ENCODE measurements at places on chromosomes 7 and 10.
A peak's percentile ranks its signal among the peaks of the same experiment; 100 is the strongest.

DNA sequence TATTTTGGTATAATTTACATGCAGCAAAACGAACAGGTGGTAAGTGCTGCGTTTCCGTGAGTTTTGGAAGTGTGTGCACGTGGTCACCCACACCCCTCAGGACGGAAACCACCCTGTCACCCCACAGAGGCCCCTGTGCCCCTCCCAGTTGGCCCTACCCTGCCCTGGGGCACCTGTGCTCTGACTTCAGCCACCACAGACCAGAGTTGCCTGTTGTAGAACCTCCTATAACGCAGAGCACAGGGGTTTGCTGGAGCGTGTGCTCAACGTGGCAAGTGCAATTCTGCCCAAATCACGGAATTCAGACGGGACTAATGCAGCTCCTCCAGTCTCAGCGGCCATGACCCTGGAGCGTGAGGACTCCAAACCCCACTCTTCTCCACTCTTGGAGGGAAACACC lies 9.6 kb upstream of the CFAP46 start:
- no peak for DNase-seq

GRCh38 chr7:139576179-139576973 lies 52.9 kb downstream of the CLEC2L start:
- DNase-seq: no peak

GRCh38 chr10:12396567-12396966 lies 47.2 kb downstream of the CAMK1D start:
- no peak for DNase-seq

DNA sequence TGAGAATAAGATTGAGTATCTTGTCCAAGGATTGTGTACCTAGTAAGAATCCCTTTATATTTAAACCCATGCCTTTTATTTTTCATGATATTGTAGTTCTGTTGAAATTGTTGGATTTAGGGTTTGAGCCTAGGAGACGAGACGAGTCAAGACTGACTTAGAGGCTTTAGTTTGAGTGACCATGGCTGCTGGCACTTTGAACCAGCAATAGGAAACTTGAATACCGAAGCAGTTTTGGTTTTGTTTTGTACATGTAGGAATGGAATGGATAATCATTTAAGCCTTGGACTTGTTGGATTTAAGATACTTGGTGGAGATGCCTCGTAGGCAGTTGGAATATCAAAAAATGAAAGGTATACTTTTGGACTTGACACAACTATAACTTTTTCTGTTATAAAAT lies 229.0 kb downstream of the BICC1 start:
- no peak for DNase-seq

- DNase-seq: no peak
These were observed 4.7 kb downstream of the GDF2 start for GRCh38 chr10:47326927-47327330.

GRCh38 chr7:155161690-155162089 lies 91.6 kb downstream of the HTR5A start:
- DNase-seq: no peak

DNA sequence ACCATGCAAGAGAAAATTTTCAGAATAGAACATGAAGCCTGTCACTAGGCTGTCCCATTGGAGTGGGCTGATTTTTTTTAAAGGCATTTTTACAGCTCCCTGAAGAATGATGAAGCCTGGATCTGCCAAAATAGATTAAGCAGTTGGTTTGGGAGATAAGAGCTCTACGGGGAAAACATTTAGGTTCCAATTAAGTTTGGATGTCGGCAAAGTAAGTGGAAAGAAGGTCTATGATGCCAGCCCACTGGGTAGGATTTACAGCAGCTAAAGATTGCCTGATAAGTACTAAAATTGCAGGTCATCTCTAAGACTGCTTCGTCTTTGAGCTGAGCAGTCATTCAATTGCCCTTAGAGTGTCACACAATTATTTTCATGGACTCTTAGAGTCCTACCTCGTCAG lies 939.2 kb upstream of the CELF2 start:
- no peak for DNase-seq

GRCh38 chr10:121183707-121184106 lies 332.5 kb downstream of the WDR11 start:
- no peak for DNase-seq

DNA sequence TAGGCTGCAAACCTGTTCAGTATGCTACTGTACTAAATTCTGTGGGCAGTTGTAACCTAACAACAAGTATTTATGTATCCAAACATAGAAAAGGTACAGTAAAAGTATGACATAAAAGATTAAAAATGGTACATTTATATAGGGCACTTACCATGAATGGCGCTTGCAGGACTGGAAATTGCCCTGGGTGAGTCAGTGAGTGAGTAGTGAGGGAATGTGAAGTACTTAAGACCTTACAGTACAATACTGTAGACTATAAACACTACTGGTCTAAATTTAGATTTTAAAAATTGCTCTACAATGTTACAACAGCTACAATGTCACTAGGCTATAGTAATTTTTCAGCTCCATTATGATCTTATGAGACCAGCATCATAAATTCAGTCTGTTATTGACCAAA lies 146.0 kb upstream of the GNAI1 start:
- DNase-seq: no peak

GRCh38 chr10:25678220-25678619 lies 255.8 kb upstream of the MYO3A start:
- DNase-seq: no peak

GRCh38 chr10:131534836-131535235 lies 223.3 kb upstream of the TCERG1L start:
- no peak for DNase-seq

GRCh38 chr7:80018941-80019808 lies 115.5 kb upstream of the GNAI1 start:
- DNase-seq: peak; percentile 59

DNA sequence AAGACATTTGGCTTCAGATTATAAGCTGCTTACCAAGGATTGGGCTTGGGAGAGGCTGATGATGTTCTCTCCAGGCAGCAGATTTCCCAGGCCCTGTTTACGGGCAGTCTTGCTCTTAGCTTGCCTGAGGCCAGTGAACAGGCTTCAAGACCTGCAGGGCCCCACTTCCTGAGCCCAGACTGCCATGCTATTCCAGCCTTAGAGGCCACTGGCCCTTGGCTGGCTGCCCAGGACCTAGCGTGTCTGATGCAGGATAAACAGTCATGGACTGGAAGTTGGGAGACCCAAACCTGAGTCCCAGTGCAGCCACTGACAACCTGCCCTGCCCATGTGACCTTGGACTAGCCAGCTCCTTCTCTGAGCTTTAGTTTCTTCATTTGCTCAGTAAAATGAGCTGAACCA lies 2.9 kb downstream of the PRXL2A start:
- DNase-seq: no peak

DNA sequence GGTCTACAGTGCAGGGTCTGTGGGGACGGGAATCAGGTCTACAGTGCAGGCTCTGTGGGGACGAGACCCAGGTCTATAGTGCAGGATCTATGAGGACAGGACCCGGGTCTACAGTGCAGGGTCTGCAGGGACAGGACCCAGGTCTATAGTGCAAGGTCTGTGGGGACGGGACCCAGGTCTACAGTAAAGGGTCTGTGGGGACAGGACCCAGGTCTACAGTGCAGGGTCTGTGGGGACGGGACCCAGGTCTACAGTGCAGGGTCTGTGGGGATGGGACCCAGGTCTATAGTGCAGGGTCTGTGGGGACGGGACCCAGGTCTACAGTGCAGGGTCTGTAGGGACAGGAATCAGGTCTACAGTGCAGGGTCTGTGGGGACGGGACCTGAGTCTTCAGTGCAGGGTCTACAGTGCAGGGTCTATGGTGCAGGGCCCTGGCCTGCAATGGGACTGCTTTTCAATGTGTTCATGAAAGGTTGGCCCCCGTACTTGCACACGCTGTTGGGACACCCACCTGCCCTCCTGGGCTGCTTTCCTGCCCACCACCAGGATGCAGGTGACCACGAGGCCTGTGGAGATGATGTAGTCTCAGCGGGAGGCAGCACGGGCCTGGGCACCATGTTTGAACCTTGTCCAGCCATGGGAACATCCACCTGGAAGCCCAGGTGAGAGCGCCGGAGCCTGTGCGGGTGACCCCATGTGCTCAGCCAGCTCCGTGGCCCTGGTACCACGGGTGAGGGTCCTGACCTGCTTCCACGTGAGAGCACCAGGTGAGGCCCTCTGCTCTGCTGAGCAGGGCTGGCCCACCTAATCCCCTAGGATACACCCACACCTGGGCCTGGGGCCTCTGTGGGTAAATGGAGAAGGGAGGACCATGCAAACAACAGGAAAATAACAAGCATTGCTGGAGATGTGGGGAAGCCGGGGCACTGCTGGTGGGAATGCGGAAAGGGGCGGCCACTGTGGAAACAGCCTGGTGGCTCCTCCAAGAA lies 91.4 kb upstream of the DIP2C start:
- DNase-seq: peak; percentile 2

DNA sequence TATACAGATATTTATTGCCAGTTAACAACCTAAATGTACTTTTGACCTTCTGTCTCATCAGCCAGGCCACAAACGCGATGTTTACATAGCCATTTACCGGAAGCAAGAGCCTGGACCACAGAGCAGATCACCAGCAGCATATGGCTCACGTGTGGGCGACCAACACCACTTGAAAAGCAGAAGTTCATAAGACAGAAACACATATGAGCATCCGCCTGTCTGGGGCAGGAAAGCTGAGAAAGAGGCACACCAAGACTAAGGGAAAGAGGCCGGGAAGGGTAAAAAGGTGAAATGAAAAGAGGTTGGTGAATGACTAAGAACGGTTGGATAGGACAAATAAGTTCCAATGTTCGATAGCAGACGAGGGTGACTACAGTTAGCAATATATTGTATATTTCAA lies 1.3 kb downstream of the ABCB1 start:
- DNase-seq: no peak

GRCh38 chr7:92632791-92633190 lies 42.6 kb upstream of the FAM133B start:
- no peak for DNase-seq

DNA sequence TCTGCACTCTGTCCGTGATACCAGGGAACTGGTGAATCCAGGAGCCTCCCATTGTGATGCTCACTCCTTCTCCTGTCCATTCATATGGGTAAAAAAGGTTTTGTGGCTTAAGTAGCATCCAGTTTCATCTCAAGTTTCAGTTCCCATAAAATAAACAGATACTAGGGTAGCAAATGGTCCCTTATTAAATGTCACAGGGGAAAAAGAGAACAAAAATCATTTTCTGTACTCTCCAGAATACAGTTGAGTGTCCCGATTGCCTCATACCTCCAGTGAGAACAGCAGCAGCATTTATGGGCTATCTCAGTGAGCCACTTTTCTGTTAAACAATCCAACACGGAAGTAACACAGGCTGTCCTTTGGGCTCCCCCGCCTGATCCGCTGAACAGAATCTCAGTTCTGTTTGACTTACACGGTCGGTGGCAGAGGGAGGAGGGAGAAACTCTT lies 179.6 kb downstream of the CELF2 start:
- DNase-seq: no peak

- peak; percentile 36 for DNase-seq
These were observed 115.8 kb downstream of the TMEM130 start for GRCh38 chr7:98753989-98754479.

GRCh38 chr7:2873146-2873545 lies 29.0 kb upstream of the GNA12 start:
- DNase-seq: no peak

DNA sequence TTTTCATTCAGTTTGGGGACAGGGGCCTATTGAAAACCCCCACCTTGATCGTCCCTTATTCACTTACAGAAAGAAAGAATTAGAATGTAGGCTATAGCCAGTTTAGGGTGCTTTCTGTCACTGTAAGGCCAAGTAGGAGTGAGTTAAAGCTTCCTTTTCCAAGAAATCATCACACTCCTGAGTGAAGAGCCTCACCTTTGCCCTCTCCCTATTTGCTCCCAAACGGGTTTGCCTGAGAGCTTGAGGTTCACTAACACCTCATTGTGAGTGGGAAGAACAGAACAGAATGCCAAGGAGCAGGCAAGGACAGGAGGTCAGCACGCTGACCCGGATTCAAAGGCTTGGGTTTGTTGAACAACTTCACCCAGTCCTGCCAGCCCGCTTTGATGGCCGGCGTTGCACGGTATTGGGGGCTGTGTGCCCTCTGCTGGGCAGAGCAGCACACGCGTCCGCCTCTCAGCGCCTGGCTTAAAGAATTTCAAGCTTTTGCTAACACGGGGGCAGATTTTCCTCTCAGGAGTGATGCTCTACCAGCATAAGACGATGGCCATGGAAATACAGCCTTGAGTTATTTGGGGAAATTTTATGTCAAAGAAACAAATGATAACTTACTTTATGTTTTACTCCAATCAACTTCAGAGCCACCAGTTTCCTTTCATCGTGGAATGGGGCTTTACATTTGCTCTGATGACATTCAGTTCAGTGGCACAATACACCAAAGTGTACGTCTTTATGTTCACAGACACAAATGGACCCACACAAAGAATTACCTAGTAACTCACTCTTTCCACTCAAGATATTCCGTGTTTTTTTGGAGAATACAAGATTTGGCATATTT lies 470.0 kb downstream of the SUGCT start:
- peak; percentile 74 for DNase-seq

DNA sequence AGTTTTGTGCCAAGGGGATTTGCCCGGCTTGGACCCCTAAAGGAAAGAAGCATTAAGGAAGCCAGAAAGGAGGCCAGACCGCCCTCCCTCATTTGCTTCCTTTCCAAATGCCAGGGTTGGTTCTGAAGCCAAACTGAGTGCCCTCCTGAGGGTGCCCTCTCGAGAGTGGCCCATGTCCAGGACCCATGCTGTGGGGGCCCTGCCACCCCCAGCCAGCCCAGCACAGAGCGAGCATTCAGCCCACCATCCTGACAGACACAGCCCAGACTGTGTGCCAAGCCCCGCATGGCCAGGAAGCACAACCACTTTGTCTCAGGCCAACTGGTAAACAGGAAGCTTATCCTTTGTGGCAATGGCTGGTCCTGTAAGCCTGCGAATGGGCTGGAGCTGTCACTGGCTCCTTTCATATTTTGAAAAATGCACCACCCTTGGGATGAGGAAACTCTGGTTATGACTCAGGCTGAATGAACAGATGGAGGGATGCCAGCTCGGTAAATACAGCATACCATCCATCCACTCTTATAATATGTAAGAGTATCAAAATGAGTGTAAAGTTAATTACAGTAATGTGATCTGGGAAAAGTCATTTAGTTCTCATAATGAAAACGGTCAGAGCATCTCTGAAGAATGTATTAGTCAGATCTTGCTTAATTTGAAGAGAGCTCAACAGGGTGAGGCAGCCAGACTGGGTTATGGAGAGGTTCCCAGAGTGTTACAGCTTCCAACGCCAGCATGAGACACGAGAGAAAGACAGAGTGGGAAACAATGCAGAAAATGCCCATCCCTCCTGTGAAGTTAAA lies 65.0 kb downstream of the STK17A start:
- DNase-seq: no peak

- no peak for DNase-seq
These were observed 69.4 kb downstream of the BICC1 start for GRCh38 chr10:58582045-58582444.

DNA sequence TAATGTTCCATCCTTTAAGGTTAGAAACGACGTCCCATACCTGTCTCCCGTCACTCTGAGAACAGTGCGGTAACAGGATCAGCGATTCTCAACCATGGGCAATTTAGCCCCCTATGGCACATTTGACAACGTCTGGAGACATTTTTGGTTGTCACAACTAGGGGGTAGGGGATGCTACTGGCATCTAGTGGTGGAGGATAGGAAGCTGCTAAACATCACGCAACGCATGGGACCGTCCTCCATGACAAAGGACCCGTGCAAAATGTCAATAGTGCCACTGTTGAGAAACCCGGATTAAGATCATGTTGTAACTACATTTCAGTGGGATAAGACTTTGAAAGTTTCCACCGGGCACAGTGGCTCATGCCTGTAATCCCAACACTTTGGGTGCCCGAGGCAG lies 5.0 kb upstream of the PAXIP1 start:
- DNase-seq: peak; percentile 39

- no peak for DNase-seq
These were observed 19.1 kb downstream of the DNAJB12 start for GRCh38 chr10:72335394-72336258.

Measured in WTC11 (cell line).